ENCODE measurements at places on chromosomes 4 and X.
A peak's percentile ranks its signal among the peaks of the same experiment; 100 is the strongest.

GRCh38 chr4:56704089-56704871 is 23.2 kb upstream of the HOPX start:
- no peak for DNase-seq

- peak; percentile 53 for DNase-seq
Observed at GRCh38 chr4:150337734-150338133, 244.2 kb upstream of the MAB21L2 start.

DNA sequence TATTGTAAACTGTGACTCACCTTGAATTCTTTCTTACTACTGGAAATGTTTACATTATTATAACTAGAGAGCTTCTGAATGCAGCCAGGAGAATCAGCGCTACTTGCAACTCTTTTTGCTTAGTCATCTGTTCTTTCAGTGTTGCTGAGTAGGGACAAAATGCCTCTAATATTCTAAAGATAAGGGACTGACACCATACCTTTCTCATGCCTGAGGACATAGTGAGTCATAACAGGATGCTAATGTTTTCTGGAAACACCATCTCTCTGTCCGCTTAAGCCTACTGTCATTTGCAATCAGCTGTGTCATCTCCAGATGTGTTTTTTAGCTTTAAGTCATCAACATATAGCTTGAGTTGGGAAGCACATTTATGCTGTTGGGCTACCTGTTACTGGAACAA is 108.3 kb downstream of the QRFPR start:
- DNase-seq: no peak

- DNase-seq: no peak
Observed at GRCh38 chr4:48554606-48555005, 64.6 kb downstream of the ZAR1 start.

DNA sequence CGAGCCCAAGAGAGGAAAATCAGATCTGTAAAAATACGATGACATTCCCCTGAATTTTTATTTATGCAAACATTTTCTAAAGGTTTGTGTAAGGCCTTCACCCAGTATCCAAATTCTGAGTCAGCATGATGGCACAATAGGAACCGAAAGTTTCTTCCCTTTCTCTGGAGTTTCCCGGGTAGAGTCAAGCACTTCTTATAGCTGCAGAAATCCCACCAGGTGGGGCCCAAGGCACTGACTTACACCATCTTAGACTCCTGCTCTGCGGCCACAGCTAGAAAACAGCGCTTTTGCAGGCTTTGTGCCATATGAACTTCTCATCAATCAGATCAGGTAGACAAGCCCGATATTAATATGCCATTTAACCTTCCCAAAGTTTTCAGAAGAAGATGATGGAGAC is 13.4 kb downstream of the LEF1 start:
- no peak for DNase-seq

DNA sequence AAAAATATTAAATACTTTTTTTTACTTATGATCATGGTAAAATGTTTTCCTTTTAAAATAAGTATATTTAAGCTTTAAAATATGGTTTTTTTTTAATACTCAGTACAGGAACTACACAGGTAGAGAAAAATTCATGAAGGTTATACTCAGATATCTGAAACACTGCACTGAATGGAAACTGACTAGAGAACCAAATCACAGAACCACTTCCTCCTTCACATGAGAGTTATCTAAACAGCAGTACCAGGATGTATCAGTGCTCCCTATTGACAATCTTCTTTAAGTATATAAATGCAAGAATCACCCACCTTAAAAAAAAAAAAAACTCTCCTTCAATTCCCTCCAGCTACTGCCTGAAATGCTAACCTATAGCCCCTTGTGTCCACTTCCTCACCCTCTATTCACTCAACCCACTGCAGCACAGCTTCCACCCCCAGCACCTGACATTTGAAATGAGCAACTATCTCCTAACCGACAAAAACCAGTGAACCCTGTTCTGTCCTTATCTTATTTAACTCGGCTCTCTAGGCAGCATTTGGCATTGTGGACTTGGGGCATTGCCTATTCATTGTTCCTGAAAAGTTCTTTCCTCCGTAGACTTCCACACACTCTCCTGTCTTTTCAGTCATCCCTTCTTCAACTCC is 9.1 kb downstream of the SLC7A3 start:
- DNase-seq: no peak

DNA sequence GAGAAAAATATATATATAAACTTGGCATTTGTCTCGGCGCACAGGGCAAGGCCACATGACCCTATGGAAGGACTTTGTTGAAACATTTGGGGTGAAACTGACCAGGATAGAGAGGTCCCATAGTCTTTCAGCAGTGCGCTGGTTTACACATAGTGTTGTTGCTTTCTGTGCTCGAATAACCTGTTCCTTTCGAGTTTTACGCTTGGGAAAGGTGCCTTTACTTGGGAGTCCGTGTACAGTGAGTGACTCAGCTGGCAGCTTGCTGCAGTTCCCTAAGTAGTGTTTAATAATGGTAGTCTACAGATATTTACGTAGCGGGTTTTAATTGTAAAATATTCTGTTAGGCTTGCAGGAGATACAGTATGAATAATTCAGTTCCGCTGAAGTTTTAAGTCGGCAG is 578 bp downstream of the APOOL start:
- no peak for DNase-seq

GRCh38 chr4:121822796-121823504 is 733 bp downstream of the CCNA2 start:
- no peak for DNase-seq

DNA sequence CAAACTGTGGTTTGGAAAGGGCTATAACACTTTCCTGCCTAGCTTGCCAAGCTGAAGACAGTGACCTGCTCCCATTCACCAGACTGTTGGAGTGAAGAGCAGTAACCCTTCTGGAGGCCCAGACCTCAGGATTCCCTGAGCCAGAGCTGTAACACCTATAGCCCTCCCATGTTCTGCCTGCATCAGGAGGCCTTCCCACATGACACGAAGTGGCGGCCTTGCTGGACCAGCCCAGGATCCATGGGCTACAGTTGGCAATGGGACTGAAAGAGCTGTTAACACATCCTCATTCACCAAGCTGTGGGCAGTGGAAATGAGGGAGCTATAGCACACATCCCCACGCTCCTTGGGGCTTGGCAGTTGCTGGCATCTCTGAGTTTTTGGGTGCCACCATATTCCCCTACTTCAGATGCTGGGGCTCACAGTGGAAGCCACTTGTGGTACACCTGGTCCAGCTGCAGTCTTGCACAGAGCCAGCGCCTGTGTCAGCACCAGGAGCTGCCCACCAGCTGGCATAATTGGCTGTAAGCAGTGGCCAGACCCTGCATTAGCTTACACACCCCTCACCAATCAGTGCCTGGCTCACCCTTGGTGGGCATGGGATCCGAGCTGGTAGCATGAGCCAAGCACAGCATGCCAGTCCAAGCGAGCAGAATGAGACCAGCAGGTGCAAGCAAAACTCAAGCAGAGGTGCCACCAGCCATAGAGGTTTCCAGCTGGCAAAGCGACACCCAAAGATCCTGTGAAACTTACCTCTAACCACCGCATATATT is 1029.3 kb downstream of the TECRL start:
- no peak for DNase-seq

DNA sequence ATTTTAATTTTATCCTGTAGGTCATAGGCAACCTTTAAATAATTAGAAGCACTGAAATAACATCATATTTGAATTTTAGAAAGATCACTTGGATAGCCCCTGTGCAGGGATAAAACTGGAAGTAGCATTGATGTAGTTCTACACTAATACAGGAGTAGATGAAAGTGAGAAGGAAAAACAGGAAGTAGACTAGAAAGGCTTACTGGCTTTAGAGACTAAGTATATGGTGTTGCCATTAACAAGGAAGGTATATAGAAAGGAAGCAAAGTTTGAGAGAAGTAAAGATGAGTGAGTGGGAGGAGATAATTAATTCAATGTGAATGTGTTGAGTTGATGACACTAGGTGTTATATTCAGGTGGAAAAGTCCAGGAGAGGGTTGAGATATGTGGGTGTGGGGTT is 73.1 kb upstream of the EPGN start:
- DNase-seq: no peak

GRCh38 chr4:71184195-71184781 is 154.5 kb upstream of the SLC4A4 start:
- no peak for DNase-seq

- no peak for DNase-seq
Observed at GRCh38 chr4:128980816-128981326, 112.5 kb downstream of the SCLT1 start.

DNA sequence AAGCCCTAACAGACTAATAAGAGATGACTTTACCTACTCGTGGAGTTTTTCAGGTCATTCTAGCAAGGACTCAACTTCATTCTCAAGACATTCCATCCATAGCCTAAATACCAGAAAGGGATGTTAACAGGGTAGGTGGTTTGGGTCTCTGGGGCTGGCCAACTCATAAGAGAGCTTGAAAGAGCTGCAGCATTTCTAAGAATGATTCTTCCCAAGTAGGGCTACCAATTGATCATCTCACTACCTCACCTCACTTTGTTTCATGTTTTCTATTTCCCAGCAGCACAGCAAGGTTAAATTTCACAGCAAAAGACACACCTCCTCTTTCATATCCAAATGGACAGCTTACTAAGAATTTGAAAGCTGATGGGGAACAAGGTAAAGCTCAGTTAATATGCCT is 614.8 kb upstream of the DIPK2B start:
- no peak for DNase-seq

- DNase-seq: no peak
Observed at GRCh38 chrX:5113128-5113527, 1115.5 kb downstream of the NLGN4X start.

GRCh38 chrX:55783723-55784122 is 66.2 kb downstream of the RRAGB start:
- DNase-seq: no peak

DNA sequence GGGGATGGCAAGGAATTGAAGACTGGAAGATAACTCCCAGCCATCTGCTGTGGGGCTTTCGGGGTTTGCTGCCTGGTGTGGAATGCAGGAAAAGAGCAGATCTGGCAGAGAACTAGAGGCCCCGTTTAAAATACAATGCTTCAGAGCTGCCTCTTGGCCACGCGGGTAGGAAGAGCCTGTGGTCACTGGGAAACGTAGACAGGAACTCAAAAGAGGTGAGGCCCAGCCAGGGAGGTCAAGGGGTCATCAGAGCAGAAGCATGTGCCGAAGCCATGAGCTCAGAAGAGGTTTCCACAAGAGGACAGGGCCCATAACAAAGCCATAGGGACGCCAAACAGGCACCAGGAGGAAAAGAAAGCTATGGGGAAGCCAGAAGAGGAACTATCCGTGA is 14.5 kb upstream of the STS start:
- DNase-seq: no peak

DNA sequence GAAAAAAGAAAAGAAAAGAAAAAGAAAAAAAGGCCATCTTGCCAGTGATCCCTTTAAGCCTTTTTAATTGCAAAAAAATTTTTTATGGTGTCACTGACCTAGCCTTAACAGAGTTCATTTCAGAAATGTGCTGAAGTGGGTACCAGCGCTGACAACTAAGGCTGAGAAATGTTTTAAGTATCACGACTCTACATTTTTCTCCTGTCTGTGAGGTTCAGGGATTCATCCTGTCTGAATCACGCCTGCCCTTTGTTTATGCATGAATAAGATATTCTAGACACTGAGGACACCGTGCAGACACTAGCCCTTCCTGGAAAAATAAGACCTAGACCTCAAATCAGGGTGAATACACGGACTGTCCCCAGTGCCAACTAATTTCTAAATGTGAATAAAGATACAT is 154.4 kb upstream of the NOCT start:
- DNase-seq: no peak

DNA sequence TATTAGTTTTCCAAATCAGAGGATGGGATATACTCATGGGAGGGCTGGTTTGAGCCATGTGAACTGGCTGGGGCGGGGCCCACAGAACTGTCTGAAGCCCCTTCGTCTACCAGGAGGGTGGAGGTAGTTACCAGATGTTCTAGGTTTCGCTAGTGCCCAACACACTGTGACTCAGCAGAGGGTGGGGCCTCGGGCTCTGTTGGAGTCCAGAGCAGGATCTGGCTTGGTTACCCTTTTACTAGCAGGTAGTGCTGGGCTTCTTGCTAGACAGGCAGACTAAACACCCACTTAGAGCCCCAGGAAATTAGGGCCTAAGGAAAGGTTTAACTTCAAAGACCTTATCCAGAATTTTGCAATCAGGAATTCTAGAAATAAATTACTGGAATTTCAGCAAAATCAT is 56.2 kb upstream of the CHRDL1 start:
- DNase-seq: no peak

DNA sequence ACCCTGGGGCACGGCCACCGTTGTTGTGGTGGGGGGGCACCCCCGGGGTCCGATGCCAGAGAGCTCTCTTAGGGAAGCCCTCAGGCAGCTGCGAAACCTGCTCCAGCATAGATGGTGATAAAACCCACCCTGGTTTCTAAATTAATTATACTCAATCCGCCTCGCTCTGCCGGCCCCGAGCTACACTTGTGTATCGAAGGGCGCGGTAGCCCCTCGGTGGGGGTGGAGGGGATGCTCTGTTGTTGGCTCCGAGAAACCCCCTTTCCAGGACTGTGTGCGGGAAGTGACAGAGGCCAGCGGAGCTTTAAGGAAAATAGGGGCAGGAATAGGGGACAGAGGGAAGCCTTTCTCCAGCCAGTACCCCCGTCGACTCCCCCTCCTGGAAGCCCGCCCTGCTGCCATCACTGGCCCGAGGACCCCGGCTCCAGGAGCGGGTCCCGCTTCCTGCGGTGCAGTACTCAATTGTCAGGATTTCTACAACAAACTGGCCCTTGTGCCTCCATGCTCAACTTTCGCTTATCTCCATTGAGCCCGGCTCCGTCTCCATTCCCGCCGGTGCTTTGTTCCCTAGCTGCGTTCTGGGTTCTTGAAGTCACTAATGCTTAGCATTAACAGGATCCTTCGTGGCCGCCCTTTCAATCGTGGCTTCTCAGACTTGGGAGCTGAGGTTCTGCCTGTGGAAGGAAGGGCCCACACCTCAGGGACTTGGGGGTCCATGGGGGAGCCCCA is 408.2 kb downstream of the BCOR start:
- no peak for DNase-seq

DNA sequence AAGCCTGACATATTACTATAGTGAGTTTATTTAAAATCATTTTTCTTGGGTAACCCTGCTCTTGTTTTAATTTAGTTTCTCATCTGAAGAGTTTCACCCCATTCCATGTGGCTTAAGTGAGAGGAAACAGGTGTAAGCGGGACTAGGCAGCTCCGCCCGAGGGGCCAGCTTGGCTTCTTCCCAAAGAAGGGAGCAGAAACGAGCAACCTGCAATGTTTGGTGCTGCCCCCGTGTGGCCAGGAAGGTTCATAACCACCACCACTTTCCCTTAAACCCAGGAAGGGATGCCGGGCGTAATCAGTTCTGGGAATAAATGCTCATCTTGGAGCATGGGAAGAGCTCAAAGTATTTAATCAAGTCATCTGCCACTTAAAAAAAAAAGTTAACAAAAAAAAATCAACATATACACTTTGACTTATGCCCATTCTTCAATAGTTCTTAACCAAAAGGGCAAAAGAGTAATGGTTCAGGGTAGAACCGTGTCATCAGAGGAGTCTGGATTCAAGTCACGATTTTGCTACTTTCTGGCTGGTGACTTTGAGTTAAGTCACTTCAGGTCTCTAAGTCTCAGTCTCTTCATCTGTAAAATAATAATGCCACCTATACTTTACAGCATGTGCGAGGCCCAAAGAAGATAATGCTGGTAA is 147.9 kb downstream of the NSUN7 start:
- DNase-seq: no peak

Measured in AG09319 (cell line).